Suprapubic skin (tissue), 4 donors: ENCODE measurements at places on chromosomes 5 and 9.

- H3K27ac ChIP-seq, result peak overlapping the region; percentile 80
- H3K4me1 ChIP-seq, result peaks cover 24% of the 10 kb centered on the region
- no peaks in the 10 kb centered on the region for H3K27me3 ChIP-seq
- H3K4me3 ChIP-seq, result peak overlapping the region; percentile 22
- H3K36me3 ChIP-seq, result no peaks in the 10 kb centered on the region
Measured at GRCh38 chr5:76547891-76548524, 75.2 kb downstream of the F2RL2 start.

- DNase-seq, result no peak
- H3K27ac ChIP-seq, result no peak overlapping the region
- H3K36me3 ChIP-seq, result no peaks in the 10 kb centered on the region
- no peaks in the 10 kb centered on the region for H3K27me3 ChIP-seq
Measured at GRCh38 chr5:66363097-66363496, 219.0 kb downstream of the SREK1 start.

- H3K4me1 ChIP-seq, result no peaks in the 10 kb centered on the region
- H3K4me3 ChIP-seq, result no peak overlapping the region
- no peaks in the 10 kb centered on the region for H3K36me3 ChIP-seq
- no peak overlapping the region for H3K27ac ChIP-seq
- DNase-seq, result no peak
Measured at GRCh38 chr5:130335117-130335516, 430.9 kb downstream of the CHSY3 start.

- H3K27me3 ChIP-seq, result no peaks in the 10 kb centered on the region
- no peak overlapping the region for H3K4me3 ChIP-seq
- H3K36me3 ChIP-seq, result no peaks in the 10 kb centered on the region
- H3K27ac ChIP-seq, result no peak overlapping the region
Measured at GRCh38 chr9:13755551-13755950, 476.1 kb upstream of the MPDZ start.

DNA sequence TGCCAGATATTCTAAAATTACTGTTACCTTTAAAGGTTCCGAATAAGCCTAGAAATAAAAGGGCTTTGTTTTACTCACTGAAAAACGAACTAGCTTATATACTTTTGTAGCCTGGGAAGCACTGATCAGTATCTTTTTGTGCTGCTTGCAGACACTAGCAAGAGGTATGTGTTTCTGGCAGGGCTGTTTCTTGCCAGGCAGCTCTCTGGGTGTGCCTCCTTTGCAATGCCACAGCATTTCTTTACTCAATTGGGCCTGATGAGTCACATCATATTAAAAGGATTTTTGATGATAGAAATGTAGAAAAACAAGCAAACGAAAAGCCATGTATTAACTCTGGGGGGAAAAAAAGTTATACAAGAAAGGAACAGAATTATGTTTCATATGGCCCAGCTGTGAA, 35.6 kb downstream of the CD180 start:
- H3K27me3 ChIP-seq, result no peaks in the 10 kb centered on the region
- no peak overlapping the region for H3K4me3 ChIP-seq
- DNase-seq, result no peak

DNA sequence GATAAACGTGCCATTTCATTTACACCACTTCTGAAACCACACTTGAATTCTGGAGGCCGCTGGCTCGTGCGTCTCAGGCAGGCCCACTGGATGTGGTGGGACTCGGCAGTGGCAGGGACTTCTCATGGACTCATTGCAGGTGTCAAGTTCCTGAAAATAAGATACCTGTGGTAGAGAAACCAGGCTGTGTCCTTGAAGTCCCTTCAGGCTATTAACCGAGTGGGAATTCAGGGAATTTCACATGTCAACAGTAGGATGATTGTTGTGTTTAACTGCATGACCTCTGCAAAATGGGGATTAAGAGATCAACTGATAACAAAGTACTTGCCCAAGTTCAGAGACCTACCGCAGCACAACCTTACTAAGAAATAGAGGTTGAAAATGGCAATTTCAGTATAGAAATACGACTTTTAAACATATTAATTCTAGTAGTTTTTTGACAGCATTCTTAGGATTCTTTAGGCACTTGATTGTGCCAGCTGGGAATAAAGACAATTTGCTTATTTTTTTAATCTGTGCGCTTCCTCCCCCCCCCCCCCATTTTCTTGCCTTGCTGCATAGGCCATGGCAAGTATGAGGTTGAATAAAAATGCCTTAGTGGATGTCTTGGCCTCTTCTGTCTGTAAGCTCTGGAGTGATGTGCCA, 26.8 kb downstream of the TRIP13 start:
- no peaks in the 10 kb centered on the region for H3K4me1 ChIP-seq
- H3K27me3 ChIP-seq, result peaks cover 4% of the 10 kb centered on the region
- no peak overlapping the region for H3K27ac ChIP-seq
- no peak overlapping the region for H3K4me3 ChIP-seq
- DNase-seq, result no peak
- no peaks in the 10 kb centered on the region for H3K36me3 ChIP-seq

GRCh38 chr9:128422783-128423150, 2.1 kb downstream of the CERCAM start:
- no peak overlapping the region for H3K4me3 ChIP-seq
- no peak overlapping the region for H3K27ac ChIP-seq
- no peak for DNase-seq
- peaks cover 28% of the 10 kb centered on the region for H3K4me1 ChIP-seq
- H3K27me3 ChIP-seq, result no peaks in the 10 kb centered on the region
- peaks cover 7% of the 10 kb centered on the region for H3K36me3 ChIP-seq

- H3K36me3 ChIP-seq, result peaks cover 25% of the 10 kb centered on the region
- no peaks in the 10 kb centered on the region for H3K27me3 ChIP-seq
- H3K4me3 ChIP-seq, result no peak overlapping the region
- peaks cover 62% of the 10 kb centered on the region for H3K4me1 ChIP-seq
- no peak for DNase-seq
- peak overlapping the region; percentile 40 for H3K27ac ChIP-seq
Measured at GRCh38 chr5:132394667-132395259, 25.3 kb downstream of the SLC22A5 start.

- peaks cover 36% of the 10 kb centered on the region for H3K4me1 ChIP-seq
- H3K4me3 ChIP-seq, result peak overlapping the region; percentile 77
- no peak for DNase-seq
- H3K27me3 ChIP-seq, result no peaks in the 10 kb centered on the region
- no peaks in the 10 kb centered on the region for H3K36me3 ChIP-seq
Measured at GRCh38 chr5:181189363-181189961, 15.5 kb downstream of the TRIM7 start.

- peaks cover 11% of the 10 kb centered on the region for H3K4me1 ChIP-seq
- H3K4me3 ChIP-seq, result no peak overlapping the region
- DNase-seq, result no peak
- H3K36me3 ChIP-seq, result peaks cover 53% of the 10 kb centered on the region
- no peak overlapping the region for H3K27ac ChIP-seq
- H3K27me3 ChIP-seq, result no peaks in the 10 kb centered on the region
Measured at GRCh38 chr9:136925414-136926153, 19.0 kb downstream of the FBXW5 start.

DNA sequence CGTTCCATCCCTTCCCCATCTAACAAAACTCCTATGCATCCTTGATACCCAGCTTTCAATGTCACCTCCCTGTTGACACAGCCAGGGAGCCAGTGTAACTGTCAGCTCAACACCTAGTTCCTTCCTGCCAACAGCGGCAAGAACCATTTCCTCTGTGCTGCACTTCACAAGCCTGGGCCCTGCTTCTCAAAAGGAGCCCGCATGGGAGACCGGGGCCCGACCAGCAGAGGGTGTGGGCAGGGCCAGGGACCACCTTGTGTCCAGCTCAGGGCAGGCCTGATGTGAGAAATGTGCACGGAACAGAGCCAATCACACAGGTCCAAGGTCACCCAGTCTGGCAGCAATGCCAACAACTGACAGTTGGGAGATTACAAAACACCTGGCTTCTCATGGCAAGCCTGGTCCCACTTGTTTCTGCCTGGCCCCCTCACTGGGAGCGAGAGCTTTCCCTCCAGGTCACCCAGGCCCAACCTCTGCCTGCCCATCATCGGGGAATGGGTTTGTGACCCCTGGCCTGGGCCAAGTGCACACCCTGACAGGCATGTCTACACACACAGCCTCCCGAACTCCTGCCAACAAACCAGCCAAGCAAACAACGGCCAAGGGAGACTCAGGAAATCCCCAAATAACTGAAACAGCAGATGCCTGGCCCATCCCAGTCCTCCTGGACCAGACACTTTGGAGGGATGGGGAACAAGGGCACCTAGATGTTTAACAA, 3.1 kb downstream of the RNF44 start:
- H3K36me3 ChIP-seq, result peaks cover 31% of the 10 kb centered on the region
- H3K4me1 ChIP-seq, result peaks cover 74% of the 10 kb centered on the region
- H3K4me3 ChIP-seq, result peak overlapping the region; percentile 76
- DNase-seq, result no peak

- no peak overlapping the region for H3K4me3 ChIP-seq
- no peak for DNase-seq
- H3K27ac ChIP-seq, result peak overlapping the region; percentile 84
- H3K4me1 ChIP-seq, result peaks cover 56% of the 10 kb centered on the region
- H3K27me3 ChIP-seq, result no peaks in the 10 kb centered on the region
Measured at GRCh38 chr5:172896465-172896864, 62.4 kb downstream of the ERGIC1 start.

DNA sequence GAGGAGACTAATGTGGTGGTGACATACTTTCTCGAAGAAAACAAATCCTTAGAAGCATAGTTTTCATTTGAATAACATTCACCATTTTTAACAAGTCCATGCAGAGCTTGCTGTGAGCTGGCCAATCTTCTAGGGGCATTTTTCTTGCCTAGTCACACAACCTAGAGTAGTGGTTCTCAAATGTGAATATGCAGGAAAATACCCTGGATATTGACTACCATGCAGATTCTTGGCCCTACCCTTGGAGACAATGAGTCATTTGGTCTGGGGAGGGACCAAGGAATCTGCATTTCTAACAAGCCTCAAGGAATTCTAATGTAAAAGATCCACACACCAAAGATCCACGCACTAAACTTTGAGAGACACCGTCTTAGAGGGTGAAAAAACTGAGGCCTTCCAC, 23.5 kb downstream of the GDNF start:
- H3K27ac ChIP-seq, result no peak overlapping the region
- no peaks in the 10 kb centered on the region for H3K27me3 ChIP-seq
- H3K36me3 ChIP-seq, result no peaks in the 10 kb centered on the region
- no peaks in the 10 kb centered on the region for H3K4me1 ChIP-seq
- DNase-seq, result no peak

- no peak overlapping the region for H3K4me3 ChIP-seq
- H3K4me1 ChIP-seq, result peaks cover 6% of the 10 kb centered on the region
- H3K27ac ChIP-seq, result no peak overlapping the region
- no peaks in the 10 kb centered on the region for H3K27me3 ChIP-seq
Measured at GRCh38 chr5:116554764-116555163, 19.9 kb downstream of the SEMA6A start.

GRCh38 chr5:96790961-96791504, 16.7 kb downstream of the ERAP1 start:
- H3K4me1 ChIP-seq, result no peaks in the 10 kb centered on the region
- no peak overlapping the region for H3K4me3 ChIP-seq
- H3K36me3 ChIP-seq, result peaks cover 34% of the 10 kb centered on the region
- DNase-seq, result no peak

DNA sequence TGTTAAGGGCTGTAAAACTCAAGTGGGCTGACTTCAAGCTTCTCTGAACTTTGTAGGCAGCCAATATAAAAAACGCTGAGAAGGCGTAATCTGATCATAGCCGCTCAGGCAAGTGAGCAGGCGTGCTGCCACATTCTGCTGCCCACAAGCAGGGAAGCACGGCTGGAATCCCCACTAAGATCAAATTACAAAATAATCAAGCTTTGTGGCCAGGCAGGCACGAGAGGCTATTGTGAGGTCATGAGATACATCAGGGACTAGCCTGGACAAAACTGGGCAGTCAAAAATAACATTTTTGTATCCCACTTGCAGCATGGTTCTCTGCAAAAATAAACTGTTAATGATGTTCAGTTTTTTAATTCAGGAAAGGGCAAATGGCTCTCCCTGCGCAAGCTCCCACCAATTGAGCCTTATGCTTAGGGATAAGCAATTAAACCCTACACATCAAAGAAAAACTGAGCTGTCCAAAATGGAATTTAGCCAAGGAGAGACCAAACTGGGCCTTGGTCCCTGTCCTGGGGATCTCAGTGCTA, 64.0 kb downstream of the POU5F2 start:
- no peaks in the 10 kb centered on the region for H3K36me3 ChIP-seq
- peaks cover 5% of the 10 kb centered on the region for H3K4me1 ChIP-seq
- DNase-seq, result no peak
- H3K4me3 ChIP-seq, result no peak overlapping the region
- no peaks in the 10 kb centered on the region for H3K27me3 ChIP-seq

DNA sequence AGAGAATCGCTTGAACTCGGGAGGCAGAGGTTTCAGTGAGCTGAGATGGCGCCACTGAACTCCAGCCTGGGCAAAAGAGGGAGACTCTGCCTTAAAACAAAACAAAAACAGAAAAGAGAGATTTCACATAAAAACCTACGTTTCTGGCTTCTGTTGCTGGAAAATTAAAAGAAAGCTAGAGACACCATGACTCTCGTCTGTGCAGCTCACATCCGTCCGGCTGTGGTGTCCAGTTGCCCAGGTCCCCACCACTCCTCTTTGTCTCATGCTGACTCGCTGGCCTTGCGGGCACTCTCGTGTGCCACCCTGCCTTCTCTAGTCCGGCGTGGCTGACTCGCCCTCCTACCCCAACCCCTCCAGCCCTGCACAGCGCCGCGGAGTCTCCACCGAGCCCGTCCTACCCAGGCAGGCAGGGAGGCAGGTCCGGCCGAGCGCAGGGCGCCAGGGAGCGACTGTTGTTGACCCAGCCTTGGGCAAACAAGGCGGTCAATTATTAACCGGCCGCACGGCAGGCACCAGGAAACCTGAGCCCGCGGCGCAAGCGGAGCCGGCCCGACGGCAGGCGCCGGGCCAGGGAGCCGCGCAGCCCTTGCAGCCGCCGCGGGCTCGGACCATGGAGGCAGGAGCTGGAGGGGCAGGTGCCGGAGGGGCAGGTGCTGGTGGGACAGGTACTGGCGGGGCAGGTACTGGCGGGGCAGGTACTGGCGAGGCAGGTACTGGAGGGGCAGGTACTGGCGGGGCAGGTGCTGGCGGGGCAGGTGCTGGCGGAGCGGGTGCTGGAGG, at the start of gene PRRT1B:
PRRT1B (plus strand) TSS at position 521 of the 783 bp plus-strand sequence; CDS start at position 614, 93 bp downstream.
- DNase-seq, result no peak
- H3K4me1 ChIP-seq, result peaks cover 20% of the 10 kb centered on the region
- no peak within 1 kb of the TSS for H3K27ac ChIP-seq
- H3K27me3 ChIP-seq, result peaks cover 57% of the 10 kb centered on the region
- H3K36me3 ChIP-seq, result no peaks in the 10 kb centered on the region

DNA sequence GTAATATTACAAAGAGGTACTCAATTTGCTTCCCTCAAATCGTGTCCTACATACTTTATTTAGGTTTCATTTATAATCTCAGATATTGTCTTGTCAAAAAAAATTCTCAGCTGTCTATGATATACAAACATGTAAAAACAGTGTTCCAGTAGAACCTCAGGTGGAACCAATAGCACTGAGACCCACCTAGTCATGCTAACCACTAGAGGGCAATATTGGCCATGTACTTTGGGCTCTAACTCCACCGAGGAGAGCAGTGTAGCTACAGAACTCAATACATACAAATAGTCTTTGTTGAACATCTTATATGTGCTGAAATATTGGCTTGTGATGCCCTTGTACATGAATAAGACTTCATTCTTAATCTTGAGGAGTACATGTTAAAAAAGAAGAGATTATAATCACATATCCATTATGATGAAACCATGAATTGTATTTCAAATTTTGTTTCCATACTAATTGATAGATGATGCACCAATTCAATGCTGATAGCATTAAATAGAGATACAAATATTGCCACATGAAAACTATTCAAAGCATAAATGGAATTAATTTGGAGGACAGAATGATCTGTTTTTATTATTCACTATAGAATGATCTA, 71.2 kb upstream of the CNTLN start:
- no peaks in the 10 kb centered on the region for H3K4me1 ChIP-seq
- H3K27me3 ChIP-seq, result no peaks in the 10 kb centered on the region
- H3K36me3 ChIP-seq, result no peaks in the 10 kb centered on the region
- no peak overlapping the region for H3K27ac ChIP-seq
